ENCODE measurements at places on chromosomes 7 and 10.

GRCh38 chr7:114481999-114482398, 67.4 kb downstream of the FOXP2 start:
- DNase-seq: no peak

- DNase-seq: no peak
Measured at GRCh38 chr10:116748041-116748440, 5.7 kb upstream of the HSPA12A start.

- no peak for DNase-seq
Measured at GRCh38 chr7:140568021-140568813, 72.4 kb downstream of the DENND2A start.

DNA sequence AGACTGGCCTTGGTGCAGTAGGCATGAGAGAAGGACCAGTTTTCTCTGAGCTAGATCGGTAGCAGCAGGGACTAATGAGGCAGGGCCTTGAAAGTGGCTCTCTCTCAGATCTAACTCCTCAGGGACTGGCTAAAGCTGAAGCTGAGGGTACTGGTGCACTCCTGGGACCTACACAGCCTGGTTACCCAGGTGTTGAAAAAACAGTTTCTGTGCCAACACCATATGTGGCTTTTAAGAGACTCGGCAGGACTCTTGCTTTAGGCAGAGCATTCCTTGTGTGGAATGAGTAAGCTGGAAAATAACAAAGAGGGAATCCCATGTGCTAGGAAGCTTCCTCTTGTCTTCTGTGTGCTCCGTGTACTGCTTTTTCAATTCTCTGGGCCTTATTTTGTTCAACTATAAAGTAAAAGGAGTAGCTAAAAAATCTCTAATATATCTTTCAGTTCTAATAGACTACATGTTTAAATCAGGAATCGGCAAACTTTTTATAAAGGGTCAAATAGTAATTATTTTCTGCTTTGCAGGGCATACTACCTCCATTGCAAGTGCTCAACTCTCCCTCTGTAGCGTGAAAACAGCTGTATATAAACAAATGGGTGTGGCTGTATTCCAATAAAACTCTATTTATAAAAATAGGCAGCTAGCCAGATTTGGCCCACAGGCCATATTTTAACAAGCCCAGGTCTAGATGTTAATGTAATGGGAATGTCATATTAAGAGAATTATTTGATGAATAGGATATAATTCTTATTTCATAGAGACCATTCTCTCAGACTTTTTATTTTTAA, 186.1 kb upstream of the KAT6B start:
- no peak for DNase-seq

- DNase-seq: no peak
Measured at GRCh38 chr10:86027346-86027745, 339.2 kb downstream of the GRID1 start.

DNA sequence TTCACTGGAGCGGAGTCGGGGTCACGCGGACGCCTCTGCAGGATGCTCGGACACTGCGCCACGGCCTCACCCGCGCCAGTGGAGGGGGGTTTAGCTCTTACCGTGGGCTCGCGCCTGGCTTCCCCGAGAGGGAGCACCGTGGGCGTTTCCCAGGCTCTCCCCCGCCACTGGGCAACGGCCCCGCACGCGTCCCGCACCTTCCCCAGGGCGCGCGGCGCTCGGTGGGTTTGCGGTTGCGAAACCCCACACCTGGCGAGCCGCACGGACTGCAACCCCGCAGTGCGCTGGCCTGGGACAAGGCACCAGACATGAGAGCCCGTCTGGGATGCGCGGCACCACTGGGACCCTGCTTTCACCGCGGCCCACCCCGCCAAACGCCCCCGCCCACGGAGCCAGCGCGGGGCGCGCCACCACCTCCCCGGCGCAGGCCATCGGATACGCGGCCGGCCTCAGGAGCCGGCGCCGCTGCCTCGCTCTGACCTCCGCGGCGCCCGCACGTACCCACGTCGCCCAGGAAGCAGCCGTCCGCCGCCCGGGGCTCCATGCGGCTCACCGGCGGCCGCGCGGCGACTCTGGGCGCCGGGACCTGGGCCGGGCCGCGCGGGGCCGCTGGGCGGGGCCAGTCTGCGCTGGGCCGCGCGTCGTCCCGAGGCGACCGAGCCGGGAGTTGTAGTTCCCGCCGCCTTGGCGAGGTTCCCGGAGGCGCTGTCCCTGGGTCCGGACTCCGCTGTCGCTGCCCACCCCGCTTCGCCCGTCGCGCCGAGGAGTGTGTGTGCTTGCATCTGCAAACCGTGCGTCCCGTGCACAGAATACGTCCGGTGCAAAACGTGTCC, at the start of gene ASB13:
Gene ASB13, minus strand, starts transcription at position 588 of the 833 bp plus-strand sequence. Its CDS starts 44 bp downstream, at position 544.
- no peak for DNase-seq

GRCh38 chr7:101843293-101844271, 26.2 kb downstream of the CUX1 start:
- no peak for DNase-seq

DNA sequence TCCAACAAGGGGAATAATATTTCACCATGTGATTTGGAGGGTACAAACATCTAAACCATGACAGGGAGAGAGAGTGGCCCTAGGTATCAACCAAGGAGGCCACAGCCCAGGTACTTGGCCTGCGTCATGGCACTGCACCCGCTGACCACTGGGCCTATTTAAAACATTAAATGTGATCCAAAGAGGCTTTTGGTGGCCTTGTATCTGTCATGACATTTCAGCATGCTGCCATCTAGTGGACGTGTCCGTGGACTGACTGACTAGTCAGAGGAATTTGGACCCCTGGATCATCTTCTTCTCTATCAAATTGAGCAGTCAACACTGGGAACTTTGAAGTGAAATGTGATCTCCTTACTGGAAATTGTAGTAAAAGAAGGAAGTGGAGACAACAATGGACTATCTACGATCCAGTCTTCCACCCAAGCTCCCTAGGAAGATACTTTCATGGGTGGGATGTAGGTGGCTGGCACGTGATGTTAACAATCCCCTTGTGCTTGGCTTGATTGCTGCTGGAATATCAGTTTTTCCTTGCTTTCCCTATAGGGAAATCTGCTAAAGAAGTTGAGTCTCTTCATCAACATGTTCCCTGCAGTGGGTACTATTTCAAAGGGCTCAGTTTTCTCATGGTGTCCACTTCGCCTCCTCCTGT, 24.6 kb upstream of the ITGA8 start:
- DNase-seq: no peak

GRCh38 chr10:9003122-9003521, 948.6 kb downstream of the GATA3 start:
- DNase-seq: no peak

DNA sequence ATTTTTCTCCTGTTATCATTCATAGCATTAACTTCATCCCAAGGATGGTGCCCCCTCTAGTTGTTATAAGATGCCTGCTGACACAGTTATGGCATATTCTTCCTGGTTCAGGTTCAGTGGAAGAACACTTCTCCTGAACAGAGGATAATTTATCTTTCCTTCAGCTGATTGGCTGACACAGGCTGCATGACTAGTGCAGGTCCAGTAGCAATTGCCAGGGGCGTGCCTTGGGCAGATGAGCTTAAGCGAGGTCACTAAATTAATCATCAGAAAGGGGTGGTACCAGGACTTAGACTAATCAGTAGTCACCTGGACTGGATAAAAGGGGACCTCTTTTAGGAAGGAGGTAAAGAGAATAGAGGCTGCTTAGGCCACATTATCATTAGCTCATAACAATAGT, 42.3 kb downstream of the BZW2 start:
- no peak for DNase-seq

- DNase-seq: no peak
Measured at GRCh38 chr10:73979141-73979808, 18.6 kb upstream of the VCL start.

GRCh38 chr10:70323138-70323696, 39.4 kb upstream of the NPFFR1 start:
- no peak for DNase-seq

- DNase-seq: no peak
Measured at GRCh38 chr7:131529179-131529578, 27.2 kb downstream of the PODXL start.

- no peak for DNase-seq
Measured at GRCh38 chr7:78265071-78265470, 466.5 kb downstream of the PHTF2 start.

DNA sequence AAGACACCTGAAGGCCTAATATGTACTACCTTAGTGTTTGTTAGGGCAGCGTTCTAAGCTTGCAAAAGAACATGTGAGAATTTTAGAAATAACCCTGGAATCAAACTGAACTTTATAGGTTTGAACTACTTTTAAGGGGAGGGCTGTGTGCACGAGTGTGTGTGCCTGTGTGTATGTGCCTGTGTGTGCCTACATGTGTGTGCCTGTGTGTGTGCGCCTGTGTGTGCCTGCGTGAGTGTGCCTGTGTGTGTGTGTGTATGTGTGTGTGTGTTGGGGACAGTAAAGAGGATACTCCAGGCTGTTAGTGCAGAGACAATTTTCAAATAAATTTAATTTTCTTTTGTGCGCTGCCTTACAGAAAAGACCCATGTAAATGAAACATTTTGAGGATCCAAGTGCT, 68.1 kb upstream of the WDR11 start:
- no peak for DNase-seq

GRCh38 chr10:43042503-43043341, 34.1 kb upstream of the RET start:
- no peak for DNase-seq

DNA sequence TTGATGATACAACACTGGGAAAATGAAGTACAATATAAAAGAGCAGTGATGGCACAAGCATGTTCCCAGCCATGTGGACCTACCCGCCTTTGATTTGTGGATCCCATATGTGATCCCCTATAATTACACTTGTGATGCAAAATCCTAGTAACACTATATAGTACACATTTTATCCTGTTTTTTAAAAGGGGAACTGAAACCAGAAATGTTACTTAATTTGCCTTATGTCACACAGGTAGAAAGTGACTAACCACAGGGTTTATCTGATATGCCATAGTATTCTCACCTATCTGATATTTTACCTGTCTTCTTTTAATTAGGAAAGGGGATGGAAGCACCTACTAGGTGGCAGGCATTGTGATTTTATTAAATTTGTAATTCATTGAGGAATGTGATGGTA, 35.0 kb downstream of the ARMC3 start:
- DNase-seq: no peak

- DNase-seq: no peak
Measured at GRCh38 chr10:125218967-125219366, 58.6 kb upstream of the CTBP2 start.

GRCh38 chr10:129727071-129727470, 237.0 kb downstream of the EBF3 start:
- DNase-seq: no peak

DNA sequence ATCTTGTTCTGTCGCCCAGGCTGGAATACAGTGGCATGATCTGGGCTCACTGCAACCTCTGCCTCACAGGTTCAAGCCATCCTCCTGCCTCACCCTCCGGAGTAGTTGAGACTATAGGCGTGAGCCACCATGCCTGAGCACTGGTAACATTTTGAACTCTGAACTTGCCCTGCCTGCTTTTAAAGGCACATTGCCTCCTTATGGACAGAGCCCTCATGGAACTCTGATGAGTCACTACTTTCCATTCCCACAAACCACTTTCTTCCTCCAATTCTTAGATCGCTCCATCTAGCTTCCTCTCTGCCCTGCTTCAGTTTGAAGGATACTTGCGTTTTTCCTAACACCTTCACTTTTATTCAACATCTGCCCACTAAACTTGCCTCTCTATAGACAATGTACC, 38.1 kb downstream of the PRPS1L1 start:
- no peak for DNase-seq

GRCh38 chr10:58952747-58953466, 223.5 kb upstream of the PHYHIPL start:
- no peak for DNase-seq

- DNase-seq: no peak
Measured at GRCh38 chr10:73634421-73634820, 6.9 kb downstream of the MYOZ1 start.

- DNase-seq: no peak
Measured at GRCh38 chr10:122341141-122341810, 33.2 kb upstream of the PLEKHA1 start.

DNA sequence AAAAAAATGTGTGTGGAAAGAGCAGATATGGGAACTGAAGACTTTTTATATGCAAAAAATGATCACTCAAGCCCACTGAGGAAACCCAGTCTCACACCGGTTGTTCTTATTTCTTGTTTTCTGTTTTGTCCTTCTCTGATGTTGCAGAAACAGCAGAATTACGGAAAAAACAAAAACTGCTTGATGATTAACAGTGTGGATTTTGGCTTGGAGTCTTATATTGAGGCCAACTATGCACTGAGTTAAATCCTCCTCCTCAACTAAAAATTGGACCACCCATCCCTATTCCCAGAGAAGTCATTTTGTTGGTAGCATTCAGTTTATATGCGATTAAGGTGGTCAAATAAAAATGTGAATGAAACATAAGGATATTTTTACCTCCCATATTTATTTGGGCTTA, 246.1 kb downstream of the LRMDA start:
- DNase-seq: no peak

GRCh38 chr7:30934732-30935568, 23.3 kb downstream of the AQP1 start:
- no peak for DNase-seq

GRCh38 chr7:131625817-131626372, 69.5 kb upstream of the PODXL start:
- DNase-seq: no peak

- DNase-seq: no peak
Measured at GRCh38 chr7:137820677-137821420, 25.9 kb downstream of the DGKI start.

- no peak for DNase-seq
Measured at GRCh38 chr10:125209591-125210355, 49.4 kb upstream of the CTBP2 start.

DNA sequence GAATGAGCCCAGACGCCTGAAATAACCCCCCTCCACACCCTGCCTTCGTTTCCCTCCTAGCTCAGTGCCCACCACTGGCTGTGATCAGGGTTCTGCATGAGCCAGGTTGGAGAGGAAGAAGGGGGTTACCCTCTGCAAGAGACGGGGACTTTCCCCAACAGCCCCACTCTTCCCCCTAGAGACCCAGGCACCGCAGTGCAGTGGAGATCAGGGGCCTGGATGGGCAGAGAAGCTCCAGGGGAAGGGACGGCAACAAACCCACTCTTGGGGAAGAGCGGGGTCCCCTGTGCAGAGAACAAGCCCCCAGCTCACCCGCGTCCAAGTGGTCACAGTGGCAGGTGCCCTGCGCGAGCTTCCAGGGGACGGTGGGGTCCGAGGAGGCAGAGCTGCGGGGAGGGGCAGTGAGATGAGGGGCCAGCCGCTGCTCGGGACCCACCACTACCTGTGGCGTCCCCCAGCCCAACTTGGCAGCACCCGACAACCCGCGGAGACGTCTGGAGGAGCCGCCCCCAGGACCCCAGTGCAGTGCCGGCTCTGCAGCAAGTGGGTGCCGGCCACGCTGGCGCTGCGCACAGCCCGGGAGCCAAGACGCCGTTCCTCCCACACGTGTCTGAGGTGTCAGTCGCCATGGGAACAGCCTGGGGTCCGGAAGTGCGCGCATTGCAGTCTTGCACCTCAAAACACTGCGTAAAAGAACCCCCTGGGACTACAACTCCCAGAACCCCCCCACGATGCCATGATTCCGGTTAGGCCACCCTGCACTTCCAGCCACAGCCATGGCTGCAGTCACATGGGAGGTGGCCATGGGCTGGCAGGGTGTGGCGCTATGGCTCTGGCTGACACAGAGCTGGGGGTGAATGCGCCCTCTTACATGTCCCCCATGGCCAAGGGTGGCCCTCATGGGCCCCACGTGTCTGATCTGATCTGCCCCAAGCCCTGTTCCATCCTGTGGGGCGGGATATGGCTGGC, 45.8 kb upstream of the WIPI2 start:
- peak; percentile 36 for DNase-seq

- no peak for DNase-seq
Measured at GRCh38 chr7:155278921-155279320, 18.8 kb upstream of the INSIG1 start.

- DNase-seq: no peak
Measured at GRCh38 chr7:2775376-2775775, 68.7 kb downstream of the GNA12 start.

Measured in stimulated activated CD8-positive, alpha-beta memory T cell treated with anti-CD3 and anti-CD28 coated beads, Interleukin-15, amount 100 ng/mL, for 4 hours (primary cell).